NCI-H2081 (cell line): ENCODE measurements at places on chromosomes 1 and 21.

DNA sequence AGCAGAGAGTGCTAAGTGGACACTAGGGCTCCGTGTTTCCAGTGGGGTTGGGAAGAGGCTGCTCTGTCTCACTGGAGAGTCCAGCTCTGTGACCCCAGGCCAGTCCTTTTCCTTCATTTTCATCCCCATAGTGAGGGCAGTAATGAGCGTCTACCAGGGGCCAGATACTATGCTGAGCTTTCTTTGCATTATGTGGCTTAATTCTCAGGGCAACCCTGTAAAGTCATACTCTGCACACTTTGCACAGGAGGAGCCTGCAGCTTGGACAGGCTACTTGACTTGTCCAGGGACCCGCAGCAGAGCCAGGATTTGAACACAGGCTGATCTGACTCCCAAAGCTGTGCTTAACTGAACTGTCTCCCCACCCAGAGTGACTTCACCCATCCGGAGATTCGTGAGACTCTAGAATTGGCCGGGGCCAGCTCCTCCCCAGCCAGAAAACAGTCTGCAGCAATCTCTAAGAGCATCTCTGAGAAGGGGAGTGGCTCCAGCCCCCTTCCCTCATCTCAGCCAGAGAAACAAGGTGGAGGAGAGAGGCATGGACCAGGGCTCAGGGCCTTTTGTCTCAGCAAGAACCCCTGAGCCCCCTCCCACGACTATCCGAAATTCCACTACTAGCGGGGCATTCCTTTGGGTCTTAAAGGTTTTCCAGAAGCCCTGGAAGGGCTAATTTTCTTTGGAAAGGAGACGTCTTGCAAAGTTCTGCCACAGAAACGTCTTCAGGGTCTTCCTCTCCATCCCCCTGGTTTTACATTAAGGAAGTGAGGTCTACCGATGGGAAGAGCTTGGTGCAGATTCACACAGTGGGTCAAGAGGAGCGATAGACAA lies 866 bp upstream of the FNDC5 start:
- no peak for DNase-seq

DNA sequence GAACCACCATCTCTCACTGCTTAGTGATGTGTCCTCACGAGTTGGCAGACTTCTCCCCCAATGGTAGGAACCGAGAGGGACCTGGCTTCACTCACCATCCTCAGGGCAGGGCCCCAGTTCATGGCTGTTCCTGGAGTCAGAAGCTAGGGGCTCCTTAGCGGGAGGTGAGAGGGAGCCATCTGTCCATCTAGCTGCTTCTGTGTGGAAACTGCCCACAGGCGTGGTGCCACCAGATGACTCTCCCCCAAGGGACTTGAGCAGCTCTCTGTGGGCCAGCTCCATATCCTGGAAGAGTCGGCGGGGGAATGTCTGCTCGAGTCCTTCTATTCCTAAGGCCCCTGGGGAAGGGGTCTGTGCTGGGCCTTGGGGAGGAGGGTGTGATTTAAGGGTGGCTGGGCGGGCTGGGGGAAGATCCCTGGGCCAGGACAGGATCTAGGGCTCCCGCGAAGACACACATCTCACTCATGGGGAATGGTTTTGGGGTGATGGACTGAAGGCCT lies 16.3 kb downstream of the LRRC71 start:
- no peak for DNase-seq

DNA sequence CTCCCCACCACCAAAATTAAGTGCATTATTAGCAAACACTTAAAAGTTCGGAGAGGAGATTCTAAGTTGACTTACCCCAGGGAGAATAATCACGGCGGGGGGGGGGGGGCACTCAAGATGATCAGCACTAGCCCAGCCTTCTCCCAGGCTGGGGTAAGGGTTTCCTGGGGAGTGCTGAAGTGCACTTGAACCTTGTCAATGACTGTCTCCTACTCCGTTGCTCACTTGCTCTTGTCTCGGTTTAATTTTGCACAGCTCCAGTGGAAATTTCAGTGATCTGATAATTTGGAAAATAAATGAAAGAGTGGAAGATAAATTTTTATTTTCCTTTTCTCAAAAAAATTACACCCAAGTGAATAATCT lies 59.2 kb downstream of the PBX1 start:
- no peak for DNase-seq

DNA sequence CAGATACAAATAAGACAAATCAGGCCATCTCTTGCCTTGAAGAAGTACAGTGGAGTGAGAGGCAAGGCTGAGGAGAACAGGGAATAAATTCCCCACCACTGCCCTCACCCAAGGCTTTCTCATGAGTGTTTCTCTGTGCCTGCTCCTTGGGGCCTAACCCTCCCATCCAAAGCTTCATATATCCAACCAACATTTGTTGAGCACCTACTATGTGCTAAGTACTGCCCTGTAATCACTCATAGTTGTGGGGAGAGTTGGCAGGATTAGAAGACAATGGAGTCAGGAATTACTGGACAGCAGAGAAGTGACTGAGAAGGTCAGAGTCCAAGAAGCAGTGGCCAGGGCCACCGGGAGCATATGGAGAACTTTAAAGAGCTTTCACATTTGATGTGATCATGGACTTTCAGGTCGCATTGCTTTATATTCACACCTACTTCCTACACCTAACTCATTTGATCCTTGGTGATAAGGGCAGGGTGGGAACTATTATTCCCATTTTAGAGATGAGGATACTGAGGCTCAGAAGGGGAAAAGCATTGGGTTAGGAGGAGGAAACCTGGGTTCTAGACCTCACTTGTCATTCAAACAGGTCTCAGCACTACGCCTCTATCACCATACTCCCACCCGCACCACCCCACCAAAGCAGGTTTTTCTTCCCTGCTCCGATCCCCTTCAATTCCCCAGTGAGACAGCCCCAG lies 6.4 kb downstream of the PLEKHA6 start:
- DNase-seq, result no peak

GRCh38 chr1:30325085-30325935 lies 398.1 kb downstream of the MATN1 start:
- no peak for DNase-seq

DNA sequence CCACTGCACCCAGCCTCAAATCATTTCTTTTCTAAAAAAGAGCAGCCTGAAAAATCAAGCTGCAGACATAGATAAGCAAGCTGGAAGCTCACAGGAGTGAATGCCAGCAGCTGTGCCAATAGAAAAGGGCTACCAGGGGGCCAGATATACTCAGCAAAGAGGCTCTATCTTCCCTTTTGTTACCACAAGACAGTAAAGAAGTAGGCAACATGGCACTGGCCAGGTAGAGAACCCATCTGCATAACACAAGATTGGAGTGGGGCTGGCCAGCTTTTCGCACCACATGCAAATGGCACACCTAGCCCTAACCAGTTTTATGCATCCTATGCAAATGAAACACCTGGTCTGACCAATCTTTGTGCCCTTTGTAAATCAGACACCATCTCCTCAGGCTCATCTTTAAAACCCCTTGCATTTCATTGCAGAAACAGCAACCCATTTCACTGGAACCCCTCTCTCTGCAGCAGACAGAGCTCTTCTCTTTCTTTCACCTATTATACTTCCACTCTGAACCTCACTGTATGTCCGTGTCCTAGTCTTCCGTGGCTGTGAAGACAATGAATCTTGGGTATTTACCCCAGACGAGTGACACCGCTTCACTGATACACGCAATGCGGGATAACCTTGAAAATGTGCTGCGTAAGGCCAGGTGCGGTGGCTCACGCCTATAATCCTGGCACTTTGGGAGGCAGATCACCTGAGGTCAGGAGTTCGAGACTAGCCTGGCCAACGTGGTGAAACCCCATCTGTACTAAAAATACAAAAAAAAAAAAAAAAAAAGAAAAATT lies 15.1 kb downstream of the CASP9 start:
- DNase-seq, result no peak

DNA sequence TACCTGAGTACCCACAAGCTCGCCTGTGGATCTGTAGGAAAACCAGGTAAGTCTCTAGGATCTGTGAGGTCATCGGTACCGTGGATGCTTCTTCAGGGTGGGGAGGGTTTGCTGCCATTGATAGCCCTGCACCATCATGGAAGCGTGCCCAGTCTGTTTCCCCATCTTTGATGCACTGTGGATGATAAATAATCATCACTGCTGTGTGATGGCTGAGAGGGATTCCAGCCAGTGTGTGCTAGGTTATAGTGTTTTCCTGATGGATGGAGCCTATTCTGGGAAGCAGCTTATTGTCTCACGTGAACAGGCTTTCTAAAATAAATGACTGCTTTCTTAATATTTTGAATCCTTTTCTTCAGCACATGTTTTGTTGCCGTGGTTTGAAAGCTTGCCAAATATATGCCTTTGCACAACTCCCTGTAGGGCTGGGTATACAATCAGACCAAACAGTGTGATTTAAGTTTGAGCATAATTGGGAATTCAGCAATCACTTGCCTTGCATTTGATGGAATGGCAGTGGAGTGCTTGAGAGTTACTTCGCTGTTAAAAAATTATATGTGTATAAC lies 113.8 kb downstream of the CAMTA1 start:
- no peak for DNase-seq

GRCh38 chr21:36684957-36685714 lies 13.8 kb upstream of the SIM2 start:
- DNase-seq, result no peak

DNA sequence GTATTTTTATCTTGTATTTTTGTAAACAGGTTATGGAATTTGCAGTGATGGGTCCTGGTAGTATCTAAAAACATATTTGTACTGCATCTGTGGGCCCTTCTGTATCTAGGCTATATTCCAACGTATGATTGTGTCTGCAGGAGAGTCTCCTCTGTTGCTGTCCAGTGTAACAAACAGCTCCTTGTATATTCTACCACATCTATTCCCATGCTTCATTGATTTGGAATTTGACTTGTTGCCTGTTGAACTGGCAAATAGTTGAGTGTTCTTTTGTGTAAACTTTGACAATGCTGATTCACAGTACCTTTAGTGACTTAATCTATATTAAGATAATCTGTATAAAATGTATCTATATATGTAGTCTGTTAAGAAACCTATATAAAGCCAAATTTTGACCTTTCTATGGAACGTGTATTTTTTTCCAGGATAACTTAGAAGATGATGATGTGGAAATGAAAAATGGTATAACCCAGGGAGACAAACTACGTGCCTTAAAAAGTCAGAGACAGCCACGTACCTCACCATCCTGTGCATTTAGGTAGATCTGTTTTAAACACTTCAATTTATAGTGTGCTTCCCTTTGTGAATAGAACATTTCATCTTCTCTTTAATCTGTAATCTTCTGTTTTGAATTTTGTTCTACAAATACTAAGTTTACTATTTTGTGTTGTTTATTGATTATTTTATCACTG lies 43.4 kb upstream of the GPR88 start:
- DNase-seq, result no peak

DNA sequence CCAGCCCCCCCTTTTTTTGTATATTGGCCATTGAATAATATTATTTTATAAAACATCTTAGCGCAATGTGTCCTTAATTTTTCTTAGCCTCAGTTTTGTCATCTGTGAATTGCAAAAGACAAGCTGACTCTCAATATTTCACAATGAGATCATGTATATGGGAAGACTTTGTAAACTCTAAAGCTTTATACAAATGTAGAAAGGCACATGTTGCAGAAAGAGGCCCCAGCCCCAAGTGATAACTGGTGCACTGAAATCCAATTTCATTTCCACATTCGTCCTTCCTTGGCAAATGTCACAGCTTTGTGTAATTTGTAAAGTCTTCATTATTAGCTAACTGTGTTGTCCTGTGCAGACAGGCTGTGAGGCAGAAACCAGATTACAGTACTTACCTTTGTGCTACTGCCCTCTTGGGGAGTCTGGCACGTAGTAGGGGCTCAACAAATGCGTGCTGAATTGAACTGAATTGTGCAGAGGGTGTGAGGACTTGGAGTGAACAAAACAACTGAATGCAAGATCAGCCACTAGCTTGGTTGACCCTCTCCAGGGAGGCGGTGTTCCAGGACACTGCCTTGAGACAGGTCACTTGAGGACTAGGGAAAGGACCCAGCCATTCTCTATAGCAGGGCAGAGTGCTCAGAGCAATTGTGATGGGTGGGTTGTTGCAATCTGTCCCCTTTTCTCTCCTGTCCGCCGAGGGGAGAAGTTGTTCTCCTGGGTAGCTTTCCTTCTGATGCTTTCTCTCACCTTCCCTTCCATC lies 74.6 kb downstream of the LMO4 start:
- no peak for DNase-seq

- DNase-seq, result no peak
Measured at GRCh38 chr21:26125433-26126167, 45.0 kb downstream of the APP start.

DNA sequence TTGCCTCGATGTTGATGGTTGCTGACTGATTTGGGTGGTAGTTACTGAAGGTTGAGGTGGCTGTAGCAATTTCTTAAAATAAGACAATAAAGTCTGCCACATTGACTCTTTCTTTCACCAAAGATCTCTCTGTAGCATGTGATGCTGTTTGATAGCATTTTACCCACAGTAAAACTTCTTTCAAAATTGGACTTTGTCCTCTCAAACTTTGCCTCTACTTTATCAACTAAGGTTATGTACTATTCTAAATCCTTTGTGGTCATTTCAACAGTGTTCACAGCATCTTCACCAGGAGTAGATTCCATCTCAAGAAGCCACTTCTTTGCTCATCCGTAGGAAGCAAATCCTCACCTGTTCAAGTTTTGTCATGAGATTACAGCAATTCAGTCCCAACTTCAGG lies 93.2 kb downstream of the PHTF1 start:
- no peak for DNase-seq

DNA sequence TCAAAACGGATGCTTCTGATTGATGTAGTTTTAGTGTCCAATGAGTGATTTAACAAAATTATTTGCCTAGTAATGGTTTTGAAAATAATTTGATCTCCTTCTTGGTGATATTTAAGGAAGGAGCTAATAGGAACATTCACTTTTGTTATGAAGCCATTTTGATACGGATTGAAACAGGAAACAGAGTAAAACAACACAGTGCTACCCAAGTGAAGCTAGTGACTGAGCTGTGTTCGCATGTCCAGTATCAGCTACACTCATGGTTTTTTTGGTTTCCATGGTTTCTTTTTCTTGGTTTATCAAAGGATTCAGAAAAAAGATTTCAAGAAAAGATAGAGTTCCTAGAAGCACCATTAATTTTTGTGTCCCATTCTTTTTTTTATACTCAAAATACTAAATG lies 40.1 kb upstream of the PLEKHO1 start:
- no peak for DNase-seq
